ENCODE measurements at places on chromosomes 2 and 18. TPM values are rescaled to one million over a fixed set of nuclear protein-coding genes. Genes with fewer than 3 reads are reported as not detected.

GTF2A1L gene
- total RNA-seq: 10.2 TPM

FNDC4 gene
- 42.5 TPM for total RNA-seq

GRCh38 chr2:171952276-171952675, 30.0 kb downstream of the HAT1 start:
- no peaks in the 10 kb centered on the region for H3K27me3 ChIP-seq
- H3K27ac ChIP-seq: no peak overlapping the region
- no peak for DNase-seq
- H3K4me3 ChIP-seq: no peak overlapping the region

GRCh38 chr18:68041327-68041726, 524.8 kb upstream of the DSEL start:
- no peaks in the 10 kb centered on the region for H3K4me1 ChIP-seq
- no peak overlapping the region for H3K27ac ChIP-seq
- H3K36me3 ChIP-seq: no peaks in the 10 kb centered on the region
- DNase-seq: no peak

DNA sequence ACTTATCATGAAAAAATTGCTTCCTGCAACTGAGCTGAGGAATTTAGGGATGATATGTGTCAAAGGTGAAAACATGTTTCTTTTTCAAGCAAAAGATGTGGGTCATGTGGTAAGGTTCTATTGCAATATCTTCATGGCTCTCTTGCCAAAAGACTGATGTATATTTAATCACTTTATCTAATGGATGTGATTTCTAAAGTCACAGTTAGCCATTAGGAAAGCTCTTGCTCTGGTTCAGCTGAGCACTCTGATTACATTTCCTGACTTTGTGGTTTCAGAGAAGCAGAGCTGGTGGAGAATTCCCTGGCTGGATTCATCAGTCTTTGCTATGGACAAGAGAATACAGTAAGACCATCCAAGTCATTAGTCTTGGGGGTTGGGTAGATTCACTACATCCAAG, 24.4 kb downstream of the SCN9A start:
- no peaks in the 10 kb centered on the region for H3K36me3 ChIP-seq
- H3K4me3 ChIP-seq: no peak overlapping the region
- no peaks in the 10 kb centered on the region for H3K27me3 ChIP-seq
- H3K27ac ChIP-seq: no peak overlapping the region

- no peak overlapping the region for H3K4me3 ChIP-seq
- no peaks in the 10 kb centered on the region for H3K4me1 ChIP-seq
- H3K27ac ChIP-seq: no peak overlapping the region
- DNase-seq: no peak
- peaks cover 3% of the 10 kb centered on the region for H3K36me3 ChIP-seq
Observed at GRCh38 chr2:45605116-45605515, 6.0 kb downstream of the SRBD1 start.
